ENCODE measurements at places on chromosomes 1 and 21. TPM values are rescaled to one million over a fixed set of nuclear protein-coding genes. Genes with fewer than 3 reads are reported as not detected.

CD1B gene
- polyA plus RNA-seq = not detected

CFAP57 gene
- polyA plus RNA-seq = 0.15 TPM

- no peak for DNase-seq
Measured at GRCh38 chr1:43992232-43992995, 1.0 kb downstream of the CCDC24 start.

GRCh38 chr1:200351425-200351824 is 58.4 kb downstream of the ZNF281 start:
- DNase-seq = no peak

DNA sequence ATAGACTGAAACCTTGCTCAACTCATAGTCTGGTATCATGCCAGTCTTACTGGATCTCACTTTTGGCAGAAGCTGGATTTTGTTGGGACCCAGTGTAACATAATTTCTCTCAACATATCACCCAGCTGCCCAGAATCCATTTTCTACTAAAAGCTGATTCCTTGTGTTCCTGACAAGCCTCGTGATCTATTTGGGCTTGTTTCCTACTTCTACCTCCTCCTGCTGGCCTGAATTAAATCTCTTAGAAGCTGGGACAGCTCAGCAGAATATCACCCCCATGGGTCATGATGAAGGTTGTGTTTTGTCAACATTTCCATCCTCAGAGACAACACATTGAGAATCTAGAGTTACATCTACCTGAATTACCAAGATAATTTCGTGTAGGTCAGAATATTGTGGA is 7.7 kb downstream of the GOLT1A start:
- DNase-seq = no peak

DNA sequence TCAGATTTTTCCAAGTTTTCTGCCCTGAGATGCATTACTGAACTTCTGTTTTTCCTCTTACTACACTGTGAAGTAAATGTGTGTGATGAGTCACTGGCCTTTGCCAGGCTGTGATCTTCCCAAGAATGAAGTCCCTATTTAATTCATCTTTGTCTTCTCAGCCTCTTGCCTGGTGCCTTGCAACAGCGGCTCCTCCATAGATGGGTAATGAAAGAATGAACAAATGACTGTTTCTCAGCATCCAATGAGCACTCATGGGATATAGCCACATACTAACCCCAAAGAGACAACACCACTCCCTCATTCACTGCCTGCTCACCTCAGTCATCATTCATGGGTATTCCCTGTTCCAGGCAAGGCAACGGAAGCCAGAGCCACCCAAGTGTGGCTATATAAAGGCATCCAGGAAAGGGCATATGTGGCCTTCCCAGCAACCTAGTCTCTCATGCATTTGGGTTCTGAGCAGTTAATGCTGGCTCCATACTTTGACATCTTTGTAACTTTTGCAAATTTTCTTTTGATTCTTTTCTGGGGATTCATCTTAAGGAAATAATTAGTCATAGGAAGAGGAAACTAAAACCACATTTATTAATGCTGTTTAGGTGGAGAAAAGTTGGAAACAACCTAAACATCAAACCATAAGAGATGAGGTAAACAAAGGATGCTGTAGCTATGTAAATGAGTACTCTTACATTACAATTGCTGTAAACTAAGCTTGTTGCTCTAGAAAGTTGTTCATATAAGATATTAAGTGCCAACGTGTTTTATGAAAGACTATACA is 71.9 kb downstream of the HIVEP3 start:
- DNase-seq = no peak

DNA sequence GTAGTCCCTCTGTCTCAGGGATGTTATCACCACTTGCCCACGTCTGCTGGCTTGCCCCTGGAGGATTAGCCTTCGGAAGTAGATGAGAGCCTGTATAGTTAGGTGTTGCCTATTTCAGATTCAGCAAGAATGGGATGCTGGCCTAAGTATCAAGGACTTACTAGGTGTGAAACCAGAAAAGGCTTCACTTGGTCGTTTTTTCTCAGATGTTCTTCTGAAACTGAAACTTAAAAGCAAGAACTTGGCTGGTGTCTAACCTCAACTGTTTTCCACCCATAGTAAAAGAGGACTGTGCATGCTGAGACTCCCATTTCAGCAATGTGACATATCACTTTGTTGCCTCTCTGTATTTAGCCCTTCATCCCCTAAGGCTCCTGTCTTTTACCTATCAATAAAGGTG is 67.0 kb upstream of the LRRC53 start:
- no peak for DNase-seq

Data from stomach (tissue), 19 donors.